ENCODE measurements at places on chromosomes 7 and 10.

DNA sequence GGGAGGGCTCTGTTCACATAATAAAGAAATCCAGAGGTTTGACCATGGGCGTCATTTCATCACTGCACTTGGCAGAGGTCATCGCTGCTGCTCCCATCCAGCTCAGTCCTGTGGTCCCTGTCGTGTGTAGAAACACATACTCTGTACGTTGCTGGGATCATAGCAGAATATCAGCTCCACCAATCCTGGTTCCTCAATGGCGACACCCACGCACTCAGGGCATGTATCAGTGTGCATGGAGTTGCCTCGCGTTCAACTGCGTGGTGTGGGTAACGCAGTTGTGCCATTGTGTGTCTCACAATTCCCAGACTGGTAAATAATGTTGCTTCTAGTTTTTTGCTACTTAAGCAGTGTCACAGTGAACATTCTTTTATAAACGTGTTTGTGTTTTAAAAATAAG, 111.1 kb downstream of the LHPP start:
- no peak for DNase-seq

DNA sequence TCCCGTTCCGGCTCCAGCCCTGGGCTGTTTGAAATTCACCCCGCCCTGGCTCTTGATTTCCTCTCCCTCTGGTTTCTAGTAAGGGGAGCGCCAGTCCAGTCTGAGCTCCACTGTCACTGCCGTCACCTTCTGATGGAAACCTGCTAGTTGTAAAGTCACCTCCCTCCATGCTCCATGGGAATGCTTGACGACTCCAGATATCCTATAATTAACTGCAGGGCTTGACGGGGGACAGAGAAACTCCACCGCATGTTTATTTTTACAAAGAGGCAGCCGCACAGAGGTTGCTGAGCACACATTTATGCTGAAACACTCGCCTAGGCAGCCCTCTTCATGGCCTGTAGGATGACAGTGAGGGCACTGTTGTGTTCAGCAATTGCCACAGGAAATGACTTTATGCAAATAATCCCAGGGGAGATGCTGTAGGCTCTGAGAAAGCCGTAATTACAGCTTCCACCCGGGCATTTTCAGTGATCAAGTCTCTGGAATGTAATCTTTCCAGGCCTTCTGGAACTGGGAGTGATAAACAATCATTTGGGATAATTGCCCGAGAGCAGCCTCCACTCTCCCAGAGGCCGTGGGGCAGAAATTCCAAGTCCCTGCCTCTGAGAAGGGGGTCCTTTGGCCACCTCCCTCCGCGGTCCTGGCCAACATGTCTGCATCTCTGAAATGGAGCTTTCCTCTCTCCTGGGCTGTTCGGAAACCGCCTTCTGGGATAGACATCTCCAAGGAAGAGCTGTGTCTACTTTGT, 300.5 kb downstream of the KLF6 start:
- DNase-seq: no peak

- DNase-seq: no peak
Observed at GRCh38 chr10:86533328-86533727, 11.7 kb upstream of the WAPL start.

DNA sequence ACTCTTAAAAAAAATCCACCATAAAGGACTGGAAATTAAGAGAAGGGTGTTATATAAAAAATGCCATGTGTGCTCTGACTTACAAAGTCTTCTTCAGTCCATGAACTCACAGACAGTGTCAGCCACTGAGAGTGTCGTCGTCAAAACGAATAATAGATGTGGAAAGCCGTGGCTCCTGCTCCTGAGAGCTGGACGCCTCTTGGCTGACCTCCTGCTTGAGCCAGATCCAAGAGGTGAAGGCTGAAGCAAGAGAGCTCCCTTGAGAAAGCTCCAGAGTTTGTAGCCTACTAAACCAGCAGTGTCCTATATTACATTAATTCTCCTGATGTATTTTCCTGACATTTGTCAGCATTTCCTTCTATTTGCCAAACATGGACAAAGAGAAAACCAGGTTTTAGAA, 234.3 kb upstream of the C7orf33 start:
- no peak for DNase-seq

GRCh38 chr7:113892818-113893217, 26.0 kb downstream of the PPP1R3A start:
- DNase-seq: no peak

- no peak for DNase-seq
Observed at GRCh38 chr10:71625445-71626175, 94.0 kb downstream of the C10orf105 start.

- DNase-seq: no peak
Observed at GRCh38 chr10:71443676-71444075, 47.0 kb downstream of the CDH23 start.

GRCh38 chr7:116577320-116577871, 52.6 kb downstream of the CAV1 start:
- no peak for DNase-seq

DNA sequence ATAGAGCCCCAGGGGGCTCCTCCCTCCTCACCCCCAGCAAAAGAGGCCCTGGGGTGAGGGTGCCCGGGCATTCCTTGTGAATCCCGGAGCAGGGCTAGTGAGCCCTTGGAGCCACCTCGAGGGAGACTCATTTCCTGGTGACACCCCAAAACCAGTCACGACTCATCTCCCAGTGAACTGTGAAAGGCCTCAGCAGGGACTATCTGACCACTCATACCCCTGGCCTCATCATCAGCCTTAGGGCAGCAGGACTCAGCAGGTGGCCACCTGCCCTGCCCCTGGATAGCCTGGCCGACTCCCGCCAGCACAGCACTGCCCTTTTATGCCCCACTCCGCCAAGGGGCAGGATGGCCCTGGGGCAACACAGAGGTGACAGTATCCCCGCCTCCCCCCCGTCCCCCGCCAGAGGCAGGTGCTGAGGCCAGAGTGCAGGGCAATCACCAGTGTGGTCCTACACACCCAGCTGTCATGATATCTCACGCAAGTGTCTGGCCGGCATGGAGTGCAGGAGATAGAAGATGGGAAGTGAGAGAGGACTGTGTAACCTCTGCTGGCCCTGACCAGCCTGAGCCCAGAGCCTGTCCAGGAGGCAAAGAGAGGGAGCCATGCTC, 3.2 kb downstream of the SNCG start:
- DNase-seq: no peak

DNA sequence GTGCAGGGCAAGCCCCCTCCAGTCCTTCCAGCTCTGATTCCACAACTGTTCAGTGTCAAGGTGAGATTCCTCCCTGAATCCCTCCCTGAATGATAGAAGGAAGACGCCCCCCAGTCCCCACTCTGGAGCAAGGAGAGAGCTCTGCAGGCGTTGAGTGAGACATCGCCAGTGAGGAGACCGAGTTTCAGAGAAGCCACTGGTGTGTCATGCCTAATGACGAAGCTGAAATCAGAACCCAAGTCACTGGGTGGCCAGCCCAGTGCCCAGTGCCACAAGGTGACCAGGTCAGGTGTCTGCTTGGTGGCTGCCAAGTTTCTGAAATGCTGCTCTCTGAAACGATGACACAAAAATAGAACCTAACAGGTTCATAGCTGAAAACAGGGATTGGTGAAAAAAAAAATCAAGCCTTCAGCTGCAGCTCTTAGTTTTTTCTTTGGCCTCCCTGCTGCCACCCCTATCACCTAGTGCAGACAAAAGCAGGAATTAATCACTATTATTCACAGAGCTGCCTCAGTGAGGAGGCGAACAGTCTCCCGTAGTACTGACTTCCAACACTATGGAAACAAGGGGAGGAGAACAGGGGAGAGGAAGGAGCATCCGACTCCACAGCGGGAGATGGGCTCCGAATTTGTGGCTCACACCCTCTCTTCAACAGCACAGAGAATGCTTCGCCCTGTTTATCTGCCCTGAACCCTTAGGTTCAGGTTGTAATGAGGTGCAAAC, 153.5 kb downstream of the ARHGAP12 start:
- no peak for DNase-seq

DNA sequence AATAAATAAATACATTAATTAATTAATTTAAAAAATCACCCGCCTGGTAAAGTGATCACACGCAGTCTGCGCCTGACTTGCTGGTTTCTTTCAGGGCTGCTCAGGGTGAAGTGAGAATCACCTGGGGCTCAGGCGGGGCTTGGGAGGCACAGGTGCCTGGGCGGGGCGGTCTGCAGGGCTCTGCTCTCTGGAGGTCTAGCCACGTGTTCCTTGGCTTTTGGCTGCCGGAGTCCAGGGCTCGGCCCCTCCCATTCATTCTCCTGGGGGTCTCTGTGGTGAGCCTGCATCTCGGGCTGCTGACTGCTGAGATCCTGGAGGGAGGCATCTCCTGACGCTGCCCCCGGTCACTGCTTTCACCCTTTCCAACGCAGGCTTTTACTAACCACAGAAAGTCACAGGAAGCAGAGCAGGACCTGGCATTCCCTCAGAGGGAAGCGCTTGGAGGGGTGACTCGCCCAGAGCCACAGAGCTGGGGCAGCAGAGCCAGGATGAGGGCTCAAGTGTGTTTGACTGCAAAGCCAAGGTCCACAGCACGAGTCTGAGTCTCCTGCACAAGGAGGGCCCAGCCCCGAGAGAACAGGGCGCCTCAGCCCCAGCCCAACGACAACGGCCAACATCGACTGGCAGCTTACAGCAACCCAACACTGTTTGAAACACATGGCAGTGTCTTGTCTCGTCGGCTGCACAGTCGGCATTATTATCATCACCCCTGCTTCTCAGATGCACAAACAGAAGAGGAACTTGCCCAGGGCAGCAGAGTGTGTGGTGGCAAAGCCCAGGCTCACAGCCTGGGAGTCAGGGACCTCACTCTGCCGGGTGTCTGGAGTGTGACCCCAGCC, 22.4 kb upstream of the MNX1 start:
- DNase-seq: no peak

- DNase-seq: no peak
Observed at GRCh38 chr10:83625831-83626360, 513.4 kb upstream of the GHITM start.

DNA sequence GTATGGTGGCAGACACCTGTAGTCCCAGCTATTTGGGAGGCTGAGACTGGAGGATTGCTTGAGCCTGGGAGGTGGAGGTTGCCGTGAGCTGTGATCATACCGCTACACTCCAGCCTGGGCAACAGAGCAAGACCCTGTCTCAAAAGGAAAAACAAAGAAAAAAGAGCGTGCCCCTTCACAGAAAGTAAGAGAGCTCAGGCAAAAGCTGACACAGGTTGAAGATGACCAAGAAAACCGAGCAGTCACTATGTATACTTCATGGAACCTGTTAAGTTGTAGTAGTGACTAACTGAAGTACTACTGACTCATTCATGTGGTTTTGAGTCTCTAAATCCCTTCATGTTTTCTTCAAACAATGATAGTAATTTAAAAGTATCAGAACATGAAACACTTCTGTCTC, 1.2 kb upstream of the PRRT4 start:
- DNase-seq: no peak

GRCh38 chr7:100687751-100688300, 6.2 kb downstream of the GIGYF1 start:
- no peak for DNase-seq

GRCh38 chr7:125618516-125618915, 688.9 kb upstream of the POT1 start:
- DNase-seq: no peak

DNA sequence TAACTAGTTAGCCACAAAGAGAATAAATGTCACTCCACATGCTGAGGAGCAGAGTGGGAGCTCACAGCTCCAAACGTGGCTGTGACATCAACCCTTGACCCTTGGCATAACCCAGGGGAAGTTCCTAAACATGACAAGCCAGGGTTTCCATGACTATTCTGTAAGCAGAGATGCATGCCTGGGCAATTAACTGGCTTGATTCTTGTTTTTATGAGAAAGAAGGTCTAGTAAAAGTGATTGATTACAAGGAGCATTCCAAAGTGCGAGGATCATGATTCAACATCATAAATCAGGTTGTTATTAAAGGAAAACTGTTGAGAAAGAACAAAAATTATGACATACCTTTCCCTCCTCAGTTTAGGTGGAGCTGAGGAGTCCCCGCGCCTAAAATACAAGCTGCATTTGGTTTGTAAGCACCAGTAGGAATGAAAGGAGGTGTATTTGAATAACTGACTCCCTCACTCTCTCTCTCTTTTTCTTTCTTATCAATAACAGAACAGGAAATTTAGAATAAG, 108.4 kb downstream of the SFMBT2 start:
- no peak for DNase-seq

DNA sequence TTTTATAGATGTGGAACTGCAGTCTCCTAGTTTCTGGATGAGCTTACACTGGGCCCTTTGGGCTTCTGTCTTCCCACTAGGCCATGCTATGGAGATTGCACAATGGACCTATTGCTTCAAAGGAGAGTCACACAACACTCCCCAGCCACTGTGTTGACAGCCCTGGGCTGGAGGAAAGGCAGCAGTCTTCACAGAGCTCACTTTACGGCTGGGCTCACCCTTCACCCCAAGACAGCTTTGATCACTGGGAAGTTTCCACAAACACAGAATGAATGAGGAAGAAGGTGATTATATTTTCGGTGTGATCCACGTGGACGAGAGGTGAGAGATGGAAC, 92.7 kb upstream of the GDF10 start:
- DNase-seq: no peak

- no peak for DNase-seq
Observed at GRCh38 chr10:122461729-122462532, 578 bp downstream of the HTRA1 start.

GRCh38 chr7:154474903-154475520, 422.8 kb downstream of the DPP6 start:
- no peak for DNase-seq

GRCh38 chr7:111910656-111911055, 295.5 kb downstream of the DOCK4 start:
- DNase-seq: no peak

- no peak for DNase-seq
Observed at GRCh38 chr7:80216996-80217842, 82.6 kb downstream of the GNAI1 start.

DNA sequence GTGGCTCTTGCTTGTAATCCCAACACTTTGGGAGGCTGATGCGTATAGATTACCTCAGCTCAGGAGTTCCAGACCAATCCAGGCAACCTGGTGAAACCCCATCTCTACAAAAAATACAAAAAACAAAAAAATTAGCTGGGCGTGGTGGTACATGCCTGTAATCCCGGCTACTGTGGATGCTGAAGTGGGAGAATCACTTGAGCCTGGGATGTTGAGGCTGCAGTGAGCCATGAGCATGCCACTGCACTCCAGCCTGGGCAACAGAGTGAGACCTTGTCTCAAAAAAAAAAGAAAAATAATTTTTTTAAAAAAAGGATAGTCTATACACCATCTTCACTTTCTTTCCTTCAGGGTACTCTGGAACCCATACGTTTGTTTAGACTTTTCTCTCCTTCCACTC, 6.2 kb downstream of the REEP3 start:
- no peak for DNase-seq

All from brain pericyte (primary cell).